ENCODE measurements at places on chromosomes 4 and X.

DNA sequence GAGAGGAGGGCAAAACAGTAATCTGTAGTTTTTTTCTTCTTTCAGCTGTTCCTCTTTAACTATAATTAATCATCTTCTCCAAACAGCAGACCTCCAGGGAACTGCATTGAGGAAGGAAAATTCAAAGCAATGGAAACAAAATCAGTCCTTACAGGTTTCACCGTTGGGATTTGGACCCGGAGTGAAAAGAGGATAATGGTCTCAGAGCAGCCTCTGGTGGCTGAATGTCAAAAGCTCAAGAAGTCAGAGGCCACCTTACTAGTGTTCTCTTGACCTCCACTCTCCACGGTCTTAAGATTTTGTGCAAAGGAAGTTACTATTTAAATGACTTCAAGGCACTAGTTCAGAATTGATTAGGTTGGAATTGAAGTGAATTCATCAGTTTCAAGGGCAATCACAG is 16.0 kb upstream of the MID1 start:
- peak; percentile 28 for DNase-seq

DNA sequence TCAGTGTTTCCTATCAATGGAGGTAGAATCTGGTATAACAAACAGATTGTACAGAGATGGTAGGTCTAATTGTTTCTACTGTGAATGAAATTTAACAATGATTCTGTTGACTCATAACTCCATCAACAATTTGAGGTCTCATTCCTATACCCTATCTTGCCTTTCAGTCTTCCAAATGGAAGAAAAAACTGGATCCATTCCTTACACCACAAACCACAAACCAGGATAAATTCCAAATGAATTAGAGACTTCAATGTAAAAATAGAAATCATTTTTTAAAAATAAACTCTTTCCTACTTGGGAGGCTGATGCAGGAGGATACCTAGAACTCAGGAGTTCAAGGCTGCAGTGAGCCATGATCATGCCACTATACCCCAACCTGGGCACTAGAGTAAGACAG is 114.4 kb upstream of the WDR44 start:
- DNase-seq, result no peak

GRCh38 chr4:10958226-10958856 is 273.8 kb upstream of the CLNK start:
- DNase-seq, result no peak

DNA sequence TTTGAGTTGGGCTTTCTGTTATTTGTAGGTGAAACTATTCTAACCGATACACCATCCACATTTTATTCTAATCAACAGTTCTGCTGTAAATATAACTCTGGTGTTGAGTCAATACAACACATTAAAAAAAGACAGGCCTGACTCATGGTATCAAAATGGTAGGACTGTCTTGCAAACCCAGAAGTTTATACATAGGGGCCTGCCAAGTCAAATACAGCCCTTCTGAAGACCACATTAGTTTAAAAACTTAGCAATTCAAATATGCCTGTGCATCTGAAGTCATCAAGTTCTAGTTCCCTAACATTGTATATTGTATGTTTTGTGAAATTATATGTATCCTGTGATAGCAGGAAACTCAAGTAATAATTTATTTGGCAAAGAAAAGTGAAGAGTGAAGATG is 24.4 kb upstream of the PDE5A start:
- no peak for DNase-seq

DNA sequence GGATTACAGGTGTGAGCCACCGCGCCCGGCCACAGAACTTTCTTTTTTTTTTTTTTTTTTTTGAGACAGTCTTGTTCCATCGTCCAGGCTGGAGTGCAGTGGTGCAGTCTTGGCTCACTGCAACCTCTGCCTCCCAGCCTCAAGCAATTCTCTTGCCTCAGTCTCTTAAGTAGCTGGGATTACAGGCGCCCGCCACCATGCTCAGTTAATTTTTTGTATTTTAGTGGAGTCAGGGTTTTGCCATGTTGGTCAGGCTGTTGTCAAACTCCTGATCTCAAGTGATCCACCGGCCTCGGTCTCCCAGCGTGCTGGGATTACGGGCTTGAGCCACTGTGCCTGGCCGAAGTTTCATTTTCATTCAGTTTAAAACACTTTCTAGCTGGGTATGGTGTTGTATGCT is 16.4 kb downstream of the FAM193A start:
- no peak for DNase-seq

- DNase-seq, result no peak
Measured at GRCh38 chr4:156109943-156110900, 156.6 kb upstream of the CTSO start.

DNA sequence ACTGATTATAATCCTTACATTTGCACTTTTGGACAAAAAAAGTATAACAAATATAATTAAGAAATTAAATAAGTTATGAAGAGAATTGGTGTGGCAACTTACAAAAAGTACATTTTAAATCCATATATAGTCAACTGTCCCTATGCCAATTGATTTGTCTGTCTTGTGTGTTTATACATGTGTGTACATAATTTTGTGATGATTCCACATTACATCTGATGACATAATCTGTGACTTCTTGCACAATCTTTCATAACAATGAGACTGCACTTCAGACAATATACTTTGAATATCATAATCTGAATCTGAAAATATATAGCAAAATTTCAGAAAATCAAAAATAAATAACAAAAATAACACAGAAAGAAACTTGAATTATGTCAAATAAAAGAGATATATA is 953.4 kb downstream of the FAT4 start:
- DNase-seq, result no peak

- DNase-seq, result no peak
Measured at GRCh38 chr4:175531405-175532091, 280.5 kb downstream of the GPM6A start.

DNA sequence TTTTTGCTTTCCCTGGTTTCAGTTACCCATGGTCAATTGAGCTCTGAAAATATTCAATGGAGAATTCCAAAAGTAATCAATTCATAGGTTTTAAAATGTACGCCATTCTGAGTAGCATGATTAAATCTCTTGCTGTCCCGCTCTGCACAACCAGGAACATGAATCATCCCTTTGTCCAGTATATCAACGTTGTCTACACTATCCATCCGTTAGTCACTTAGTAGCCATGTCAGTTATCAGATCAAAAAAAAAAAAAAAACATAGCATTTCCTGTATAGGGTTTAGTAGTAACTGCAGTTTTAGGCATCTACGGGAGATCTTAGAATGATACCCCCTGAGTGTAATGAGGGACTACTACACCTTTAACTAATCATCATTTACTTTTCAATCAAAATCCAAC is 15.1 kb downstream of the LAMP2 start:
- no peak for DNase-seq

- no peak for DNase-seq
Measured at GRCh38 chrX:98607739-98608138, 1724.0 kb downstream of the RPA4 start.

DNA sequence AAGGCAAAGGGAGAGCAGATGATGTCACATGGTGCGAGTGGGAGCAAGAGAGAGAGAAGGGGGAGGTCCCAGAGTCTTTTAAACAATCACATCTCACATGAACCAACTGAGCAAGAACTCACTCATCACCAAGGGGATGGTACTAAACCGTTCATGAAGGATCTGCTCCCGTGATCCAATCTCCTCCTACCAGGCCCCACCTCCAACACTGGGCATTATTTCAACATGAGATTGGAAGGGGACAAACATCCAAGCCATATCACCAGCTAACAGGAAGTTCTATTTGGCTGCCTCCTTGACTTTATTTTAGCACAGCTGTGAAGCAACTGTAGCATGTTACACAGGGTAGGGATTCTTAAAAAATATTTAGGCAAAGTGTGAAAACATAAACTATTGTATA is 102.5 kb downstream of the DDIT4L start:
- DNase-seq, result no peak

DNA sequence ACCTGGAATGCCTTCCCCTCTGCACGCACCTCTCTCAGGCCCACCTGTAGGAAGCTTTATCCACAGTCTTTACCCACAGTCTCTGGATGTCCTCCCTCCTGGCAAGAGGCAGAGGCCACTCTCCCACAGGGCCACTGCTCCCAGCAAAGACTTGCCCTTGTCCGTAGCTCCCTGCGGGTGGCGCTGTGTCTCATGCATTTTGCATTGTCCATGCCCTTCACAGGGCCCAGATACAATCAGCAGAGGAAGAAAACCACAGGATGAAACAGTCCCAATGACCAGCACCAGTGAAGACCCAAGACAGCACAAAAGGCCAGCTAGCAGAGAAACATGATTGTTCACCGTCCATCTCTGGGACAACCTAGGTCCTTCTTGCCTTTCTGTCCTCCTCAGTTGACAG is 2.1 kb upstream of the NSG1 start:
- DNase-seq, result peak; percentile 81

DNA sequence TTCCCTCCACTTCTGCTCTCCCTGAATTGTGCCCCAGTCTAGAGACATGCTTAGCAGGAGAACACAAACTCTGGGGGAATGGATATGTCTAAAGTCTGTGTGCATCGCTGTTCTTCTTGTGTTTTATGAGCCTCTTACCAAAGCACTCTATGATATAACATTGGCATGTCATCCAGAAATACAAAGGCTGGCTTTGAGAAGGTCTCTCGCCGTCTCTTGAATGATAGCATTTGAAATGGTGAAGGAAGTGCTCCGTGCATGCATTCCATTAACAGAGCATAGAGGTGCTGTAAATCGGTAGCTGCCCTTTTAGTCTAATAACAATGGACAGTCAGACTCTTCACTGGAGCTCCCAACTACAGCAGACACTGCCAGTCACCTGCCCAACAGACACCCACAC is 7.1 kb upstream of the FAM149A start:
- DNase-seq, result no peak

DNA sequence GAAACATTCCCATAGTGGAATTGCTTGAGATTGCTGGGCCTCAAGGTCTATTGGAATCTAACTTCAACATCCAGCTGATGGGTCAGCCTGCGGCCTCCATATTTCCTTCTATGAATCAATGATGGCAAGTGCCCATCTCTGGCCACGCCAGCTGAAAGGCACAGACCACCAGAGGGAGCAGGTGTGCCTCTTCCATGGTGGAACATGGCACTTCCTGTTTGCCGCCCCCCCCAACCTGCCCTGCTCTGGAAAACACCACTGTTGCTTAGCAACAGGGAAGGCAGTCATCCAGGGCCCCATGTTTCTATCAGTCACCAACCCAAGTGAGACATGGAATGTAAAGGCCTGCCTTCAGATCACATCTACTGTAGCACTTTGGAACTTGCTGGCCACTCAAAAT is 11.6 kb downstream of the PAGE4 start:
- DNase-seq, result peak; percentile 9

DNA sequence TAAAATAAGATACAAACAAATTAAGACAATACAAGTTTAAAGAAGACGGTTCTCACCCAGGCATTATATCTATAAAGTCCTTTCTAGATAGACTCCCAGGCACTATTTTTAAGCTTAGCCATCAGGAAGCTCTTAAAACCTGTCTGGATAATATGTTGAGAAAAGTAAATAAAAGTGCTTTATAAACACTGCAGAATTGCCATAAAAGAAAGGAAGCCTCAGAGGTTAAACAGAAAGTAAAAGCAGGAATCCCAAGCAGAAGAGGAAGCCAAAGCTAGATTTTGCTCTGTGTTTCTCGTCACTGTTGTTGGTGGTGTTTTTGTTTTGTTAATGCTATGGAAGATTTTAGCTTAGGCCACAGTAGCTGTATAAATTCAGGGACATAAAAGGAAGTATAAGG is 1267.3 kb downstream of the PCDH19 start:
- no peak for DNase-seq

GRCh38 chrX:101642093-101642492 is 17.6 kb downstream of the ARMCX2 start:
- DNase-seq, result no peak

DNA sequence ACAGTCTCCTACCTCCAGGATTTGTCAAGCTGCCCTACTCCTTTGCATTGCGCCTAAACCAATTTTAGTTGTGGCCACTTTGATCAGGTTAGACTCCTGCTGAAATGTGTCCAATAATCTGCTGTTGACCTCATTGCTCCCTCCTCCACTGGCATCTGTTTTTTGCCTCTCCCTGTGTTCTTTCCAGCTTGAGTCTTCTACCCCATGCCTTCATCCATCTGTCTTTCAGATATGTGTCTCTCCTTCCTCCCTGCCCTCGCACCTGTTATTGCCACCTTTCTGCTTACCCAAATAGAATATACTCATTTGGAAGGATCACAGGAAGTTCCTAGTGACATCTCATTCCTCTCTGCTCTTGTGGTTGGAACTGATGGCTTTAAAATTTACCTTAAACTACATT is 366.6 kb upstream of the CLNK start:
- no peak for DNase-seq

GRCh38 chr4:11739992-11740391 is 311.3 kb upstream of the HS3ST1 start:
- no peak for DNase-seq

- DNase-seq, result no peak
Measured at GRCh38 chrX:41491267-41492004, 44.3 kb downstream of the NYX start.

DNA sequence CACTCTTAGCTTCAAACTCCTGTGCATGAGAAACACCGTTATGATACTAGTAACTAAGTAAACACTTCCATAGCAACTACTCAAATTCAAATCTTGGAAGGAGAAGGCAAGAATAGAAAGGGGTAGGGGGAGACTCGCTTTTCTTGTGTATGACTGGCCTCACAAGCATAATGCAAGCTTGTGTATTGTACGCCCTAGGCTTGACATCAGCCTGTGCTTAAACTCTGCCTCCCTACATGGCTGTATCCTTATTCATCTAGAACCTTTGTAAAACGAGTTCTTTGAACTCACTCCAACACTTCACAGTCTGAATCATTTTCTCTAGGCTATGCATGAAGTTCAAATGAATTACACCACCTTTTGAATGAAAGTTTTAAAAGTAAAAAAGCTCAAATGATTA is 1071.2 kb upstream of the ADGRL3 start:
- DNase-seq, result no peak

DNA sequence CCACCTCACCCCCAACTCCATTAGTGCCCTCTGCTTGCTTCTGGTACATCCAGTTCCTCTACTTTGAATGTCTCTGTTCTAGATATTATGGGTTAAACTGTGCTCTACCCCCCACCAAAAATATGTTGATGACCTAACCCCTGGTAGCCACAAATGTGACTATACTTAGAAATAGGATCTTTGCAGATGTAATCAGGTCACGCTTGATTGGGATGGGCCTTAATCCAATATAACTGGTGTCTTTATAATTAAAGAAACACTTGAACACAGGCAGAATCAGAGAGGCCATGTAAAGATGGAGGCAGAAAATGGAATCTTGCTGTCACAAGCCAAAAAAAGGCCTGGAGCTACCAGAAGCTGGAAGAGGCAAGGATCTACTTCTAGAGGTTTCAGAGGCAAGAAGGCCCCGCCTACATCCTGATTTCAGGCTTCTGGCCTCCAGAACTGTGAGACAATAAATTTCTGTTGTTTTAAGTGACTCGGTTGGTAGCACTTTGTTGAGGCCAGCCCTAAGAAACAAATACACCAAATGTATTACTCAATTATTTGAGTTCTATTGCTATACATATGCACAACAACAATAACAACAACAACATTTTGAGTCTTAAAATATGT is 220.0 kb downstream of the PPP3CA start:
- no peak for DNase-seq

GRCh38 chr4:138669479-138670315 is 345.9 kb upstream of the NOCT start:
- no peak for DNase-seq

All from 8988T (cell line).